ENCODE measurements at places on chromosomes 11 and 22.
A peak's percentile ranks its signal among the peaks of the same experiment; 100 is the strongest.

DNA sequence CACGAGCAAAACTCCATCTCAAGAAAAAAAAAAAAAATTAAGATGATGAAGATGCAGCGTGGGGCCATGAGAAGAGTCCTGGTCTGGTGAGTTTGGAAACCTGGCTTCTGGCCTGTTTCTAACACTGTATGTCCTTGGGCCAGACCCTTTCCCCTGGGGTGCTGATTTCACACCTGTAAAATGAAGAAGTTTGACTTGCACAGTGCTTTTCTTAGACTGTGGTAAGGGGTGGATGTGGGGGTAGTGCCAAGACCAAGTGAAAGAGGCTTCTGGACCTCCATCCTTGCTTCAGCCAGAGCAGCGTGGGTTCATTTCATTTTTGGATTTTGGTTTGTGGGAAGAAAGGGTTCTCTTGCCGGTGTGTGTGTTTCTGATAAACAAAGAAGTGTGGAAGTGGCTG lies 42.1 kb downstream of the PTPRJ start:
- no peak for DNase-seq

DNA sequence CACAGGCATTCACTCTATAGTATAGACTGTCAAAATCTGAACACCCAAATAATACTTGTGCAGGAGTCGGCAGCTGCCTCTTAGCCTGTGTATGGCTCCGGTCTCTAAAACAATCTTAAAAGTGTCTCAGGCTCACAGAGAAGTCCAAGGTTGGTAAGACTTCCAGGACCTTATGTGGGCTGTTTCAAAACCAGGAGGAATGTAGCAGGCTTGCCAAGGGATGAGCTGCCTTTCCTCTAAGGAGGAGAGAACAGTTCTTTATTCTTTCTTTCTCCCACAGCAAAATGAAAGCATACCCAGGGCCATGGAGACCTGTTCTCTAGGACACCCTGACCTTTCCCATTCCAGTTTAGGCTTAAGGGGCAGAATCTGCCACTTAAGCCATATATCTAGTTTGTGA lies 176.5 kb downstream of the TRPC6 start:
- no peak for DNase-seq

DNA sequence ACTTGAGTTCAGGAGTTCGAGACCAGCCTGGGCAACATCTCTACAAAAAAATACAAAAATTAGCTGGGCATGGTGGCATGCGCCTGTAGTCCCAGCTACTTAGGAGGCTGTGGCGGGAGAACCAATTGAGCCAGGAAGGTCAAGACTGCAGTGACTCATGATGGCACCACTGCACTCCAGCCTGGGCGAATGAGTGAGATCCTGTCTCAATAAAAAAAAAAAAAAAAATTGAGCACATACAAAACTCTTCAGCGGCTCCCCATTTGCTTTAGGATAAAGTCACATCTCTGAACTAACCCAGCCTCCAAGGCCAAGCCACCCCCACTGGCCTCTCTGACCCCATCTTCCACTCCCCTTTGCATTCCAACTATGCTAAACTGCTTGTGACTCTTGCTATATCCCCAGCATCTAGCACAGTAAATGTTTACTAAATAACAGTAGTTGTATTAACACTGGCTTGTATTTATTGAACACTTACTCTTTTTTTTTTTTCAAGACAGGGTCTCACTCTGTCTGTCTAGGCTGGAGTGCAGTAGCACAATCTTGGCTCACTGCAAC lies 28.9 kb downstream of the CREB3L1 start:
- DNase-seq: no peak

- DNase-seq: no peak
Observed at GRCh38 chr11:132993991-132994502, 538.3 kb downstream of the OPCML start.

DNA sequence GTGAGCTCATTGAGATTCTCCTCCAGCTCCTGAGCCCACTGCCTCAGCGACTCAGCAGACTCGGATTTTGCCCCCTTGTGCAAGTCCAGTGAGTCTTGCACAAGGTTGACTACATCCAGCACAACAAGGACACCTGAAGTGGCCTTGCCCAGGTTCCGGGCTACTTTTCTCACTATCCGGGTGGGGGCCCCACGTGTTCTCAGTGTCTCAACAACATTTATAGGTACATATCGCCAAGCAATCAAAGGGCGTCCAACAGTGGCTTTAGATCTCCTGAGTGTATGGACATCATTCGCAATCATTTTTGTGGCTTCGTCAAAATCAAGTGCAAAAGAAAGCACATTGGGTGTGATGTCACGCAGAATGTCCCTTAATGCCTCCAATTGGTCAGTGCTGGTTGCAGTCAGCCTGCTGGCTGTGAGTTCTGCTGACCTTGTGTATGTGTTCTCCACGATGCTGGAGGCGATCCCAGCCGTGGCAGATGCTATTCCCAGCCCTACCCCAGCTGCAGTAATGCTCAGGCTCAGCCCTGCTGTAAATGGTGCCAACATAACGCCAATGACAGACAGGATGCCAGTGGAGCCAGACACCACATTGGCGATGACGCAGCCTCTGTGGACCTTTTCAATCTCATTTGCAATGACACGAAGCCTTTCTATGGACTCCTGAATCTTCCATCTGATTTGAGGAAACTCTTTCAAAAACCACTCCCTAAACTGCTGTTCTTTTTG lies 10.3 kb downstream of the APOL4 start:
- peak; percentile 83 for DNase-seq

- peak; percentile 9 for DNase-seq
Observed at GRCh38 chr22:50210378-50211139, 9.7 kb downstream of the SELENOO start.

DNA sequence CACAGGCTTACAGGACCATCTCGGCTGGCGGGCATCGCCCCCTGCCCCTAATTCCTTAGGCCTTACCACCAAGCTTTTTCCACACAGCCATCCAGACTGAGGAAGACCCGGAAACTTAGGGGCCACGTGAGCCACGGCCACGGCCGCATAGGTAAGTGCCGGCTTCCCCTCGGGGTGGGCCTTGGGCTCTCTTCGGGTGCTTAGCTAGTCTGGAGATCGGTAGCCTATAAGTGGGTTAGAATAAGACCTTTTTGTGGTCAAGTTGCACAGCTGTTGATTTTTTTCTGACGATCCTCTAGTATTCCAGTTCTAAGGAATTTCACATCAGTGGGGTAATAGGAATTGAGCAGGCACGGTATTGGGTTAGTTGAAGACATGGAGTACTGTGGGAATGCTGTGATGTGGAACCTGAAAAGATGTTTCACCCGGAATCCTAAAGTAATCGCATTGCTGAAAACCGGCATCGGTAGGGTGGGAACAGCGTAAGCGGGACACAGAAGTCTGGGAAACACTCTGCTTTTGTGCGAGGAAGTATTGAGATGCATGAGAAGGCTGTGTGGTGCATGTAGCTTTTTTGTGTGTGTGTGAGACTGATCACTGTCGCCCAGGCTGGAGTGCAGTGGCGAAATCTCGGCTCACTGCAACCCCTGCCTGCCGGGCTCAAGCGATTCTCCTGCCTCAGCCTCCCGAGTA lies 669 bp downstream of the RPL27A start:
- DNase-seq: no peak

DNA sequence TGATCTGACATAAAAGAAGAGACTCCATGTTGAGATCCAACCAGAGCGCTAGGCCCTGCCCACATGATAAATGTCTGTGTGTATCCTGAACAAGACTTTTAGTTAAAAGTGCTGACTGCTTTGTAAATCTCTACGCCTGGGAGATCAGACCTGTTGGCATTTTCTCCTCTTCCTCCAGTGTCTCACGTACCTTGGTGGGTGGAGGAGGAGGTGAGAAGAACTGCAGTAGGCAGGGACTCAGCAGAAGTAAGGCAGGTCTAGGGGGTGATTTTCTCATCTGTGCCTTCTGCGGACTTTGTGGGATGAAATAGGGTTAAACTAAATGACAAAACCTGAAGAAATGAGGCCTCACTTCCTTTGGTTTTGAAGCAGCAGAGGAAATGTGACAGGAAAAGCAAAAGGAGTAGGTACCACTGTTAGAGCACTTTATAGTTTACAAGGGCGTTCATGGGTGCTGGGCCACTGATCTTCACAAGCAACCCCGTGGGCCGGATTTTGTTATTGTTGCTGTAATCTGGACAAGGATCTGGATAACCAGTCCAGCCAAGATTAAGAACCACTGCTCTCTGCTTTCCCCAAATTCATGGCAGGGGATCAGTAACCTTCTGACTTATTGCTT lies 36.7 kb upstream of the PLET1 start:
- DNase-seq: no peak

DNA sequence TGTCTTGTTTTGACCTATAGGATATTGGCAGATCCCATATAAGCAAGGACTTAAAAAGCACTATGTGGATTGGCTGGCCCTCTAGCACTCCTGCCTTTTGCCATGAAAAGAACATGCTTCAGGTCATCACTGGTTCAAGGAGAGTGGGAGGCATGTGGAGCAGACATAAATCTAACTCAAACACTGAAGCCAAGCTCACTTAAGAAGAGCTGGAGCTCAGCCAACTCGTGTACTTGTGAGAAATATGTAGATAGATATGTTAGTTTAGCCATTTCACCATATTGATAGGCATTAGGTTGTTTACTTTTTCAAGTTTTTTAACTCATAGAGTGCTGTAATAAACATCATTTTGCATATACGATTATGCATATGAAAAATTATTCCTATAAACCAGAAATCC lies 19.9 kb upstream of the BBOX1 start:
- DNase-seq: no peak

DNA sequence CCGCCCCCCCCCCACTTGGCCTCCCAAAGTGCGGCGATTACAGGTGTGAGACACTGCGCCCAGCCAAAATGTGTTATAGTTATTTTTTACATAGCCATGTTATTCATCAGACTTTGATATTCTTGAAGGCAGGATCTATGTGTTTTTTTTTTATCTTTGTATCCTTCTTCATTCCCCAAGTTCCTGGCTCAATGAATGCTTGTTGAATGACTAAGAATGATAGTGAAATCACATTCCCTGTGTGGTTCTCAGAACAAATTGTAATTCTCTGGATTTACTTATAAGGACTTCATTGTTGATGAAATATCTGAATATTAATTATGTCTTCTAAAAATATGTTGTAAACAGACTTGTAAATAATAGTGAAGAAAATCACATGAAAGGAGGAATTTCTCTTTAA lies 33.5 kb downstream of the MMP7 start:
- no peak for DNase-seq

DNA sequence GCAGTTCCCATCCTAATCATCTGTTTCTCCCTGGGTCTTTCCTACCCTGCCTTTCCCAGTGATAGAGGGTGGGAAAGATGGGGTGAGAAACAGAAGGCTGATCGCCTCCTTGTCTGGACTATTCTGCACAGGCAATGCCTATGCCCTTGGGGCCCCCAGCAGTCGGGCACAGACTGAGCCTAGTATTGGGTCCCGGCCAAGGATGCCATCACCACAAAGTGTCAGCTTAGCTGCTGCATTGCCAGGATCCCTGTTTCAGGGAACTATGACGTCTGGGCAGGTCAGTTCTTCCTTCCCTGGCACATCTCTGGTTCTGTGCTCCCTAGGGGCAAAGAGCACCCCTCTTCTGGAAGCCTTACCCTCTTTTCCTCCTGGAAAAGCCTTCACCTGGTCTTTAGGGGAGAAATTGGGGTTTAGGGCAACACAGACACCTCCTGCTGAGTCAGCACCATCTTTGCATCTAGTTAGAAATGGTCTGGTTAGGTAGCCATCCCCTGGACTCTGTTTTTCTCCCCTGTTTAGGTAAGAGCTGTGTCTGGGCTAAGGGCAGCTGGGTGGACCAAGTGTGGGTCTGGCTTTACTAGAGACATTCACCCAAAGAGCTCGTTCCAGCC lies 2.1 kb downstream of the ADAMTS8 start:
- no peak for DNase-seq

DNA sequence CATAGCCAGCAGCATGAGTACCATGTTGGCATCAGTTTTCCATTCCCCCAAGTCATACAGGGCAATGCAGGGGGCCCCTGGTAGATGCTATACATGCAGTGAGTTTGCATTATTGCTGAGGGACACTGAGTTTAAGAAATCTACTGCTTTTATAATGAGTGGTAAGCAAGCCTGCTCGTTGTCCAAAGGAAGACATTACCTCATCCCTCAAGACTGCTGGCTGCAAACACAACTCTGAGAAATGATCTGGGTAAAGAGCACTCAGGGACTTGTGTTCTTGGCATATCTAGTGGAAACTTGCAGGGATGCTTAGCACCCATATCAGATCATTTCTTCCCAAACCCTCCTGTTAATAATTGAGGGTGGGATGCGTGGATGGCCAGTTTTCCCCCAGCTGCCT lies 77.9 kb downstream of the CWC15 start:
- DNase-seq: no peak

DNA sequence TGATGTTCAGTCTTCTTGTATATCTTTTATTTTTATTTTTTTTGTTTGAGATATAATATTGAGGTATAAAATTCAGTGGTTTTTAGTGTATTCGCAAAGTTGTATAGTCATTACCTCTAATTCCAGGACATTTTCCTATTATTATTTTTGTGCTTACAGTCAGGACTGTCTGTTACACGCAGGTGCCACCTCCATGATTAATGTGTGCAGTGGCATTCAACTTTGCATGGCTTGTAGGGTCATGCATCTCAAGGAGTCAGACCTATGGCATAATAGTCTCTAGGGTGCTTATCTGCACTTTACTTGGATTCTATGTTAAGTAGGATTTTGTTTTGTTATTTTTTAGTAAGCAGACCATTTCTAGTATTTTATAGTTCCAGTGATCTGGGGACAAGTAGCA lies 1.0 kb downstream of the CTR9 start:
- no peak for DNase-seq

DNA sequence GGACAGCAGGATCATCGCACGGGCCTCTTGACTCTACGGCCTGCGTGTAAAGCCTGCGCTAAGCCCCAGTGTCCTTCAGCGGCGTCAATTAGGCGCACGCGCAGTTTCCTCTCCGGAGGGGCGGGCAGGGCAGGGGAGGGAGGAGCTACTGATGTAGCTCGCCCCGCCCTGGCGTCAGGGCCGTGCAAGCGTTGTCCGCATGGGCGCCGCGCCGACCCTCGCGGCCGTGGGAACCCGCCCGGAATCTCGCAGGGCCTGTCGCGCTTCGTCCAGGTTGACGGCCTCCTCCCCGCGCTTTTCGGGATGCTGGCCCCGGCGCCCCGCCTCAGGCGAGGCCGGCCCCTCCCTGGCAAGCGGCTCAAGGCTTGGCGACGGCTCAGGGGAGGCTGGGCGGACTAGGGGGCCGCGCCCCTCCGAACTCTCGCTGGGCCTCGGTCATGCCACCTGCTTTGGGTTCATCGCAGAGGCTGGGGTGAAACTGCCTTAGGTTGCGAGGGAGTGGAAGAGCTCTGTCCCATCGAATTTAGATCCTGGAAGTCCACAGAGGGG lies 61.1 kb downstream of the ST3GAL4 start:
- DNase-seq: peak; percentile 92

DNA sequence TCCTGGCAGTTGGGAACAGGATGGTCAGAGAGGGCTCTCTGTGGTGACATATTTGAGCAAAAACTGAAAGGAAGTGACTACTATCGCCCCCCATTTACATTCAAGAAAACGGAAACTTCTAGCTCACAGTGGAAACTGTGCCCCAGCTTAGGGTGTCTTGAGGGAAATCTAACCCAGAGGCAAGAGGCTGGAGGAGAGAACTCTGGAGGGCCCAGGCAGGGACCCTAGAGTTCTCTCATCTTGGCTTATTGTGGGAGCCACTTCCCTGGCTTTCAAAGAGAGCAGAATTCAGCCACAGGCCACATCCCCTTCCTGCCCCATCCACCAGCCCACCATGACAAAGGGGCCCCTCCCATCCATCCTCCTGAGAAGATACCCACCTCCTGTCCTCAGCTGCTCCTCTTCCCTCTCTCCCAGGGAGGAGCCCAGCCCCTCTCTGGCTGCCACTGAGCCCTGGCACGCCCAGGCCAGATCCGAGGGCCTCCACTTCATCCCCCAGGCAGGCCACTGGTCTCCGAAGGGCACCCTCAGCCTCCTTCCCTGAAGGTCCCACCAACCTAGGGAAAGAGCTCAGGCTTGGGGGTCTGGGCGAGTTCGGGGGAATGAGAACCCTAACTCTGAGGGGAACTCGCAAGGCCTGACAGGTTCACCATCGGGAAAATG lies 1.6 kb upstream of the TMPRSS13 start:
- DNase-seq: no peak

Measured in heart left ventricle (tissue), 16 donors.